SK-N-SH treated with all-trans-retinoic acid at 6 μM for 48 hours (cell line): ENCODE measurements at places on chromosomes 16 and 17.

GRCh38 chr16:2829501-2830354, at the start of gene ZG16B:
TSS of gene ZG16B (plus strand) at chr16:2830303. CDS start at chr16:2830442, 139 bp downstream.
- ATAC-seq, result peak; percentile 32; the same call in 2 of the 3 replicates

GRCh38 chr17:47243737-47244598, 9.7 kb upstream of the ITGB3 start:
- no peak for ATAC-seq

DNA sequence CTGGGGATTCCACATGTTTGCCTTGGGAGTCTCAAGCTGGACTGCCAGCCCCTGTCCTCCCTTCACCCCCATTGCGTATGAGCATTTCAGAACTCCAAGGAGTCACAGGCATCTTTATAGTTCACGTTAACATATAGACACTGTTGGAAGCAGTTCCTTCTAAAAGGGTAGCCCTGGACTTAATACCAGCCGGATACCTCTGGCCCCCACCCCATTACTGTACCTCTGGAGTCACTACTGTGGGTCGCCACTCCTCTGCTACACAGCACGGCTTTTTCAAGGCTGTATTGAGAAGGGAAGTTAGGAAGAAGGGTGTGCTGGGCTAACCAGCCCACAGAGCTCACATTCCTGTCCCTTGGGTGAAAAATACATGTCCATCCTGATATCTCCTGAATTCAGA, 28.9 kb downstream of the CDRT15 start:
- no peak for ATAC-seq

- ATAC-seq, result no peak
Measured at GRCh38 chr16:56190048-56190676, 1.1 kb upstream of the GNAO1 start.

GRCh38 chr17:7476494-7476893, 2.9 kb downstream of the ZBTB4 start:
- ATAC-seq, result peak; percentile 10; the same call in 1 of the 3 replicates

GRCh38 chr17:28384281-28385036, 13.0 kb downstream of the SARM1 start:
- ATAC-seq, result no peak

DNA sequence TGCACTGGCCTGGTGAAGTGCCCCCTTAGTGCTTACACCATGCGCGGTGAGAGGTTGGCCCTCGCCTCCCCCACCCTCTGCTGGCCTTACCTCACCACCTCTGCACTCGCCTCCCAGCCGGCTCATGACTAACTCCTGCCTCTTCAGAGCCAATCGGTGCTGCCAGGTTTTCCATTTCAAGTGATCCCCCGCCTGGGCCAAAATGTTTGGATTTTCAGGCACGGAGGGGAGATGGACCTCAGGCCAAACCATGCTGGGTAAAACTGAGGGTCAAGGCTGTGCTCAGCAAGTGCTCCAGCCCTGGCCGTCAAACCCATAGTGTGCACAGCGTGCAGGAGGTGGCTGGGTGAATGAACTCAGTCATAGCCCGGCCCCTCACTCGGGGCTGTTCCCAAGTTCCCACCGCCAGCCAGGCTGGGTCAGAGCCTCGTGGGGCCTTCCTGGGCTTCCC, 175.4 kb downstream of the SEC14L1 start:
- ATAC-seq, result peak; percentile 78

- ATAC-seq, result peak; percentile 30; the same call in 2 of the 3 replicates
Measured at GRCh38 chr16:50351116-50351515, 17.7 kb downstream of the BRD7 start.

- no peak for ATAC-seq
Measured at GRCh38 chr17:47301161-47301560, 22.6 kb upstream of the EFCAB13 start.

GRCh38 chr17:72345088-72345487, 224.3 kb downstream of the SOX9 start:
- no peak for ATAC-seq
